Hematopoietic multipotent progenitor cell treated with erythropoietin and hydrocortisone succinate and interleukin-3 and kit ligand, for 17 days (in vitro differentiated cells): ENCODE measurements at places on chromosomes 2 and 18.

- DNase-seq: no peak
Observed at GRCh38 chr18:63617915-63618234, 26.2 kb downstream of the SERPINB4 start.

DNA sequence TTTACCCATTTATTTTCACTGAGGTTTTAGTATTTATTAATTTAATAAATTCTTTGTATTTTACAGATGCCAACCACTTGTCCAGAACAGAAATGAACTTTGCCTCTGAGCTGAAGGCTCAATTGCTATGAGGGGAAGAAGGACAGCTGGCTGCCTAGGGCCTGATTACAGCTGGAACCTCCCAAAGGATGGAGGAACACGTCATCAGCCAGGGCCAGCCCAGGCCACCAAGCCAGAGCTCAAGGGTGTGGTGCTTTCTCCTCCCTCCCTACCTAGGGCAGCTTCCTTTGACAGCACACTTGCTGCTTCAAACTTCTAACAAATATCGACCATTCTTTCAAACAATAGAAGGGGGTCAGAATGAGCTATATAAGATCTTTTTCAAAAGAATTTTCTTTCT, 19.7 kb upstream of the RIOK3 start:
- peak; percentile 88 for DNase-seq

DNA sequence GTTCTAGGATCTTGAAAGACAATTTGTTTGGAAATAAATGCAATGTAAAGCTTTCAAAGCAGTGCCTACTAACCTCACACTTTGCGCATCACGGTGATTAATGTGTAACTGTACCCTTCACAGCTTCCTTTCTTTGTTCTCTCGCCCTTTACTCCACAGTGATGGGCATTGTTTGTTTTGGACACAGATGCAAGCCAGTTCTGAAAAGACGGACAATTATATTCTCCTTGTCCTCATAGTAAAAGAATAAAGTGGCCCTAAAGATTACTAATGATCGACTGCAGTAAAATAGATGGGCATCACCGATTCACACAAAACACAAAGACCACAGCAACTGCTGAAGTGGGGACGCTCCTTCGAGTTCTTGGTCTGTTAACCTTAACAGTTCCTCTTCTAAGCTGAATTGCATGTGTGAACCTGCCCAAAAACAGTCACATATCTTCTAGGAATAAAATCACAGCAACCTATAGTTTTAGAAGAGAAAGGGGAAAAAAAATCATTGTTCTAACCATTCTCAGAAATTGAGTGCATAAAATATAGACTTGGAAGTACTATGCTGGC, 7.7 kb downstream of the L3MBTL4 start:
- no peak for DNase-seq

- no peak for DNase-seq
Observed at GRCh38 chr2:212721026-212721451, 182.4 kb upstream of the ERBB4 start.

- DNase-seq: no peak
Observed at GRCh38 chr2:95347681-95348608, 50.8 kb downstream of the KCNIP3 start.

- no peak for DNase-seq
Observed at GRCh38 chr2:211241891-211242290, 685.5 kb downstream of the CPS1 start.

GRCh38 chr2:54597153-54597848, 126.2 kb upstream of the EML6 start:
- DNase-seq: no peak

DNA sequence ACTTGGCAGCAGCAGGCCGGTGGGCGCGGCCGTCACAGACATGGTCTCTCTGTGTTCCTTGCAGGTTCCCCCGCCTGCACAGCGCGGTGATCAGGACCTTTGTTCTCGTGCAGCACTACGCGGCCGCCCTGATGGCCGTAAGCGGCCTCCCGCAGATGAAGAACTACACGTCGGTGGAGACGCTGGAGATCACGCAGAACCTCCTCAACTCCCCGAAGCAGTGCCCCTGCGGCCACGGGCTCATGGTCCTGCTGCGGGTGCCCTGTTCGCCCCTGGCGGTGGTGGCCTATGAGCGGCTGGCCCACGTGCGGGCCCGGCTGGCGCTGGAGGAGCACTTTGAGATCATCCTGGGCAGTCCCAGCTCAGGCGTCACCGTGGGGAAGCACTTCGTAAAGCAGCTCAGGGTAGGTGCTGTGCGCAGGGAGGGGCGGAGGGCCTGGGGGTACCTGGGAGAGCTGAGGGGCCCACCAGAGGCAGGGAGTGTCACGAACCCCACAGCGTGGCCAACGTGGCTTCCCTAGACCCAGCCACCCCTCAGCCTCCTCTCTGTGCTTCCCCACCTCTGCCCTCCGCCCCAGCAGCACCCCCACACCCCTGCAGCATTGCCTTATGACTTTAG, 59.3 kb downstream of the NTSR2 start:
- DNase-seq: no peak

GRCh38 chr18:13221869-13222855, 3.6 kb downstream of the LDLRAD4 start:
- DNase-seq: no peak

- no peak for DNase-seq
Observed at GRCh38 chr2:241017228-241017940, 19.0 kb downstream of the SNED1 start.

GRCh38 chr2:8009010-8009597, 672.8 kb upstream of the ID2 start:
- peak; percentile 51 for DNase-seq

GRCh38 chr18:55018602-55019001, 59.3 kb upstream of the CCDC68 start:
- no peak for DNase-seq

DNA sequence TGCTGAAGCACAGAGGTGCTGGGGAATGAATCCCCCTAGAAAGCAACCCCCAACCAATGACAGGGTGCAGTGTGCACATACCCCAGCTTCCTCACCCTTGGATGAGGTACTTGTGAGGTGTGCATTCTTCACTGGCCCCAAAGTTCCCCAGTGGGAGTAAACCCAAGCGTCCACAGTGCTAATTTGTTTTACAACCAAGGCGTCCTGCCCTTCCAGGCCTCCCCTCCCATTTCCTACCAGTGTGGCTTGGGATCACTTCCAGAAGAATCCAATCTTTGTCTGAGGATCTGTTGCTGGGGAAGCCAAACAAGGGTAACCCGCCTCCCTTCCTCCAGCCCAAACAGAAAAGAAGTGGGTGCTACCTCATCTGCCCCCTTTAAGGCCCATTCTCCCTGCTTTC, 40.3 kb upstream of the TEX51 start:
- DNase-seq: no peak
